Activated naive CD8-positive, alpha-beta T cell treated with anti-CD3 and anti-CD28 coated beads, Interleukin-2, amount 10 ng/mL, durations not matched to agents 7 days and 5 days (primary cell): ENCODE measurements at places on chromosomes 12 and 14.

DNA sequence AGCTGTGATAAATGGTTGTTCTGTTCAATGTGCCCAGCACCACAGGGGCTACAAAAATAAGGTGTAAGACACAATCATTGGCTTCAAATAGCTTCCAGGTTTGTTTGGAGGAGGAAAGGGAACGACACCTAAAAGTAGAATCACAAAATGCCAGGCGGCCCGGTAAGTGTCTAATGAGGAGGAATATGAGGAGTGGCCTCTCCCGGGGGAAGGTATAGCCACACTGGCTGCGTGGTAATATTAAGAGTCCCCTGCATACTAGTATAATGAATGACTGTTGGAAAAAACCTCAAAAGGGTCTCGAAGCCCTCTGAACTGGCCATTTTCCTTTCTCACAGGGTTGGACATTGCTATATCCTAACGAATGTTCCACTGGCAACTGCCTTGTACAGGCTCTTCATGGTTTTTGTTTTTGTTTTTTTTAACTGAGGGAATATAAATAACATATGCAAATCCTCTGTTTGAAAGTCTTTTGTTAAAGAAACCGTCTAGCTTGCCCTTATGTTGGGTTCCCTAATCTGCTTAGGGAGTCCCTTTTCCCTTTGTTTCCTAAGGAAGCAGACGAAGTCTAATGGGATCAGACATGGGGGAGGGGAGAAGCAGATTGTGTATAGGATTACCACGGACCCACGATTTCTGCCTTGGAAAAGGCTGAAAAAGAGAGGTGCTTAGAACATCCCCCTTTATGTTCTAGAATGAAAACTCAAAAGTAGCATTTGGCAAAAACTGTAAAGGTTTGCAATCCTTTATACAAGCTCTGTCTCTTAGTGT is 4.2 kb downstream of the CCDC60 start:
- no peak for DNase-seq
- no peaks in the 10 kb centered on the region for H3K36me3 ChIP-seq
- H3K27me3 ChIP-seq, result peaks cover 10% of the 10 kb centered on the region
- no peak overlapping the region for H3K4me3 ChIP-seq

GRCh38 chr14:50452979-50453705 is 56.5 kb upstream of the CDKL1 start:
- DNase-seq, result no peak
- no peak overlapping the region for H3K27ac ChIP-seq
- H3K27me3 ChIP-seq, result no peaks in the 10 kb centered on the region
- H3K4me3 ChIP-seq, result no peak overlapping the region

- no peaks in the 10 kb centered on the region for H3K36me3 ChIP-seq
- no peaks in the 10 kb centered on the region for H3K4me1 ChIP-seq
- H3K27ac ChIP-seq, result no peak overlapping the region
- DNase-seq, result no peak
Observed at GRCh38 chr14:94593749-94594431, 12.7 kb downstream of the SERPINA5 start.

- H3K36me3 ChIP-seq, result peaks cover 6% of the 10 kb centered on the region
- H3K4me1 ChIP-seq, result peaks cover 79% of the 10 kb centered on the region
- no peaks in the 10 kb centered on the region for H3K27me3 ChIP-seq
- peak overlapping the region; percentile 97 for H3K27ac ChIP-seq
- no peak for DNase-seq
Observed at GRCh38 chr14:70885343-70886022, 21.8 kb upstream of the PCNX1 start.

DNA sequence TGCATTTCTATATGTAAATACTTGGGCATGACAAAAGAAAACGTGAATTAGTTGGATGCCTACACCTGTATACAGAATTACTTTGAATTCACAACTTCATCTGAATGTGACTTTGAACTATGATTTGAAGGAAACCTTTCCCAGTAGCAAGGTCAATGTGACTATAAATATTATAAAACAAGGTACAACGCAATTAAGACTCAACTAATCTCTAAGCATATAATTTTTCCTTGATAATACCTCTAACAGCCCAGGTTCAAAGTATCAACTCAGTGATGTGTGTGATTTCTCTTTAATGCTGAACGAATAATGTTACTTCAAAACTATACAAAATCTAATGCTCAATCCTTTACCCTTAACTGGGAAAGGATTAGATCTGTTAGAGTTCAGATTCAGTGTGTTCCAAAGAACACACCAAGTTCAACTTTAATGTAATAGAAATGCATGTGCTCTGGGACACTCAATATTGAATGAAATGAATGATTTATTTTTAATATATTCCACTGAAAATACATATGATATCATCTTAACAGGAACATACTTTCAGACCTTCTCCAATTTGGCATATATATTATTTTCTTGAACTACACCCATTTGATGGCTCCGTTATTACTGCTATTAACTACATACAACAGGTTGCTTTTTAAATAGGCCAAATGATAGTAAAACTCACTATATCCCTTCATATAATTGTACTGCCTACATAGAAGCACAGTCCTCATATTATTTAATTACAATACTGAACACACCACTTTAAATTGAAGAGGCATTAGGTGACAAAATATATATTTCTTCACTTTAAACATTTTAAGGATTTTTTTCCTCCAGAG is 40.1 kb upstream of the MTERF2 start:
- H3K27me3 ChIP-seq, result no peaks in the 10 kb centered on the region
- DNase-seq, result no peak
- H3K36me3 ChIP-seq, result no peaks in the 10 kb centered on the region

GRCh38 chr12:75905922-75906321 is 125.7 kb downstream of the PHLDA1 start:
- no peak overlapping the region for H3K27ac ChIP-seq
- H3K36me3 ChIP-seq, result no peaks in the 10 kb centered on the region
- DNase-seq, result no peak
- peaks cover 10% of the 10 kb centered on the region for H3K27me3 ChIP-seq

DNA sequence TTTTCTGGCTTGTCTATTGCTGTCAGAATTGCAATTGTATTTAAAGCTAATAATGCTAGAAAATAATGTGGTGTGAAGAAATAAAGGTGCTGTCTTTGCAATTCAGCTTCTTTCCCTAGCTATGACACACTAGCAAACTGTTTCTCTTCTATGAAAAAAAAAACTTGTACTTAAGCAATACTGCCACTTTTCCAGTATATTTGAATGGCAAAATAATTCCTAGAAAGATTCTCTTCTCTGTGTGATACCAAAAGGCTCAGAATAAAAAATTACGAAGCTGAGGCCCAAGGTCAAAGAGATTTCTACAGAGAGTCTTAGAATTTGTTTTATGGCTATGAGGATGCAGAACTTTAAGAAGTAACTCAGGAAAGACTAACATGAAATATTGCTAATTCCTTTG is 235.5 kb downstream of the ADAMTS20 start:
- no peaks in the 10 kb centered on the region for H3K36me3 ChIP-seq
- no peak overlapping the region for H3K27ac ChIP-seq
- no peaks in the 10 kb centered on the region for H3K27me3 ChIP-seq
- no peaks in the 10 kb centered on the region for H3K4me1 ChIP-seq
- no peak for DNase-seq
- no peak overlapping the region for H3K4me3 ChIP-seq

- peaks cover 12% of the 10 kb centered on the region for H3K27me3 ChIP-seq
- H3K27ac ChIP-seq, result no peak overlapping the region
- no peaks in the 10 kb centered on the region for H3K36me3 ChIP-seq
- H3K4me1 ChIP-seq, result no peaks in the 10 kb centered on the region
- no peak overlapping the region for H3K4me3 ChIP-seq
Observed at GRCh38 chr12:7289743-7290142, 14.1 kb upstream of the ACSM4 start.

GRCh38 chr14:74571901-74572725 is 39.9 kb downstream of the LTBP2 start:
- H3K27me3 ChIP-seq, result peaks cover 44% of the 10 kb centered on the region
- peaks cover 27% of the 10 kb centered on the region for H3K4me1 ChIP-seq
- H3K36me3 ChIP-seq, result no peaks in the 10 kb centered on the region
- DNase-seq, result no peak

- peaks cover 10% of the 10 kb centered on the region for H3K4me1 ChIP-seq
- peak overlapping the region; percentile 66 for H3K27ac ChIP-seq
- DNase-seq, result no peak
- H3K4me3 ChIP-seq, result peak overlapping the region; percentile 65
- no peaks in the 10 kb centered on the region for H3K36me3 ChIP-seq
Observed at GRCh38 chr14:39763402-39763890, 331.2 kb upstream of the FBXO33 start.

DNA sequence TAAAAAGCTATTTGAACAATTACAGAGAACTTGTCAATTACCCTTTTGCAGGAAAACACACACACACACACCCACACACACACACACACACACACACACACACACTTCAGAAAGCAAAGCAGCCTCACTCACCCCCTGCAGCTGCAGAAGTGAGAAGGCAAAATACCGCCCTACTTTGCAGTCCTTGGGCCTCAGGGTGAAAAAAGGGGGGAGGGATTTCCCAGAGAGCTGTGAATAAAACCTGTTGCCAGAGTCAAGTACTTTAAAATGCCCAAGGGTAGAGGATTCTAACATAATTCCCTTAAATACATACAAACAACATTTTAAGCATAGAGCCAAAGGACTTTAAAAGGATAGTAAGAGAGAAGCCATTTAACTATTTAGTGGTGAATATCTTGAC is 285.9 kb downstream of the MDGA2 start:
- no peaks in the 10 kb centered on the region for H3K36me3 ChIP-seq
- H3K27me3 ChIP-seq, result no peaks in the 10 kb centered on the region
- no peaks in the 10 kb centered on the region for H3K4me1 ChIP-seq

- no peak overlapping the region for H3K4me3 ChIP-seq
- DNase-seq, result no peak
- H3K36me3 ChIP-seq, result no peaks in the 10 kb centered on the region
- no peaks in the 10 kb centered on the region for H3K27me3 ChIP-seq
Observed at GRCh38 chr12:113684053-113684907, 212.6 kb upstream of the LHX5 start.

DNA sequence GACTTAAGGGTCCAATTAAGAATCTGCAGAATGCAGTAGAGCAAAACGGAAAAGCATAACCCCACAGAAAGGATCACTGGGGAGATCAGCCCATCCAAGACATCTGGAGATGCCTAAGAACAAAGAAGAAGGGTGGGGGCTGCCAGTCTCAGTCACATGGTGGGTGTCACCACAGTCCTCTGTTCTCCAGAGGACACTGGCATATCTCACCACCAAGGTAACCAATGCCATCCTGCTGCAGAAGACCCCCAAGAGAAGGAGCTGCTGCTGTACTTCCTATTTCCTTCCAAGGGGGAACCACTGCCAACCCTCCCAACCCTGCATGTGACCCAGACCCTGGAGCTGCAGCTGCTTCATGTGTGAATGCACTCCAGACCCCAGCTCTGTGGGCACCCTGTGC is 91.2 kb downstream of the PTGER2 start:
- no peak overlapping the region for H3K4me3 ChIP-seq
- H3K36me3 ChIP-seq, result peaks cover 19% of the 10 kb centered on the region
- no peak for DNase-seq

DNA sequence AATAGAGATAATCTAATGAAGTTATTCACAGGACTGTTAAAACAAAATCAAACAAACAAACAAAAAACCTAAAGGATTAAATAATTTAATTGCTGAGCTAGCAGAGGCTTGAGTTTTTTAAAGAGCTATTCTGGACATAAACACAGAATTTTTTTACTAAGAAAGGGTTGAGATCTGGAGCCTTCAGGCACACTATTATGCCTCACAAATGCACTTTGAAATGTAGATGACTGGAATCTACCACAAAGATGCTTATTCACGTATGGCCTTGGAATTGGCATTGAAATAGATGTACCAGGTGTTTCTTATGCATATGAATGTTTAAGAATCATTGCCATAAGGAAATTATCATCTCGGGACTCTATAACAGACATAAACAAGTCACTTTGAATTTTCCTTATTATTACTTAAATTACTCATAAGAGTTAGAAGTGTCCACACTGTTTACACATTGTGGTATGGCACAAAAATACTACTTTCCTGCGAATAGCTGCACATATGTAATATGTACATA is 21.6 kb downstream of the PUS7L start:
- H3K4me1 ChIP-seq, result peaks cover 4% of the 10 kb centered on the region
- no peak overlapping the region for H3K4me3 ChIP-seq
- no peak for DNase-seq
- H3K36me3 ChIP-seq, result peaks cover 25% of the 10 kb centered on the region

GRCh38 chr14:99742509-99743487 is 50.4 kb upstream of the EML1 start:
- H3K4me3 ChIP-seq, result no peak overlapping the region
- H3K4me1 ChIP-seq, result peaks cover 5% of the 10 kb centered on the region
- DNase-seq, result no peak
- H3K27me3 ChIP-seq, result peaks cover 31% of the 10 kb centered on the region
- no peaks in the 10 kb centered on the region for H3K36me3 ChIP-seq

DNA sequence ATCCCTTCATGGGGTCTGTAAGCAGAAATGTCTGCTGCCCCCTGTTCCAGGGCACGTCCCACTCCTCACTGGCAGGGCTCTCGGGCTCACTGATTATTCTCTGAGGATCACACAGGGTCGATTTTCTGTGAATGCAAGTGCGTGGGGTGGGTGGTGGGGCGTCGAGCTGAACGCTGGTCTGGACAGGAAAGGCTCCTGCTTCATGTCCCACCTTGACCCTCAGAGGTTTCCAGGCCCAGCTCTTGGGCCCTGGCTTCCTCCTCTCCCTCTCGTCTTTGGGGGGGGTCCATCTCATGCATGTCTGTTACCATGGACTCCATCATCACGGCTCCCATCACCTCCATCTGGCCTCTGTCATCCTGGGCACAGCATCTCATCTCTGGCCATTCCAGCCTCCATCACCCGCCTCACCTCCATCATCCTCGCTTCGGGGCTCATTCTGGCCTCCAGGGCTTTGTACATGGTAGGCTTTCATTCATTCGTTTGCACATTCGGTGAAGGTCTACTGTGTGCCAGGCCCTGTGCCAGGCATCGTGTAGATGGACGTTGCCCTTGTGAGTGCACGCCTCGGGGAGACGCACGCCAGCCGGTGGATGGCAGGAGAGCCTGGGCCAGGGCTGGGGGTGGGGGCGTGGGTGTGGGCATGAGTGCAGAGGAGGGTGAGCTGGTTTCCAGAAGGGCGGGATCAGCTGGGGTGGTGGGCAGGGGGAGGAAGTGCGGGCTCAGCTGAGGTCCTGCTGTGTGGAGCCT is 34.7 kb downstream of the RTL1 start:
- H3K27ac ChIP-seq, result no peak overlapping the region
- H3K4me3 ChIP-seq, result no peak overlapping the region
- no peaks in the 10 kb centered on the region for H3K36me3 ChIP-seq

- H3K4me1 ChIP-seq, result no peaks in the 10 kb centered on the region
- peaks cover 23% of the 10 kb centered on the region for H3K27me3 ChIP-seq
Observed at GRCh38 chr14:70080076-70080475, 108.7 kb downstream of the SLC8A3 start.

GRCh38 chr12:127393896-127394295 is 873.1 kb upstream of the TMEM132C start:
- no peak overlapping the region for H3K27ac ChIP-seq

DNA sequence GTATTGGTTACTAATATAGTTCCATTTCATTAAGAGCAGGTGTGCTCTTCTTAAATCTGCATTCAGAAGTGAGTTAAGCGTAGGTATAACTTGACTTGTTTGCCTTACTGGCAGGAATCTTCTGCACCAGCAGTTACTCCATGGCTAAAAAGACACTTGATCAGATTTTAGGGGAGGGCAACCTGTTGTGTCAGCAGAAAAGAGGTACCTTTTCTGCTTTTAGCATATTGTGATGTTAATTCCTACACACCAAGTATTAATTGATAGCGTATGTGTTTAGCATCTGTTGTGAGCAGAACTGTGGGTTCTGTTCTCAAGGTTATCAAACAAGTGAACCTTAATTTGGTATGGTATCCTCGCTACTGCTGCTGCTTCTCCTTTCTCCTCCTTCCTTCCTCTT is 38.3 kb downstream of the TTLL5 start:
- H3K36me3 ChIP-seq, result peaks cover 34% of the 10 kb centered on the region
- no peak overlapping the region for H3K4me3 ChIP-seq
- H3K27me3 ChIP-seq, result no peaks in the 10 kb centered on the region
- H3K4me1 ChIP-seq, result no peaks in the 10 kb centered on the region
- DNase-seq, result no peak

- peak overlapping the region; percentile 99 for H3K4me3 ChIP-seq
- DNase-seq, result peak; percentile 74
- peaks cover 54% of the 10 kb centered on the region for H3K4me1 ChIP-seq
- no peaks in the 10 kb centered on the region for H3K27me3 ChIP-seq
Observed at GRCh38 chr12:3752096-3752709, 706 bp downstream of the CRACR2A start.
